ENCODE measurements at places on chromosomes 2 and 18.

- no peak for DNase-seq
Measured at GRCh38 chr2:152648336-152648735, 68.9 kb downstream of the PRPF40A start.

GRCh38 chr18:77495982-77496690, 246.5 kb downstream of the GALR1 start:
- DNase-seq = no peak

- DNase-seq = no peak
Measured at GRCh38 chr2:114089636-114090319, 199.9 kb downstream of the ACTR3 start.

- DNase-seq = no peak
Measured at GRCh38 chr2:239223310-239224198, 177.3 kb downstream of the HDAC4 start.

- DNase-seq = no peak
Measured at GRCh38 chr18:36149514-36150289, 20.0 kb downstream of the ELP2 start.

- no peak for DNase-seq
Measured at GRCh38 chr2:10345813-10346212, 43.1 kb downstream of the HPCAL1 start.

- no peak for DNase-seq
Measured at GRCh38 chr2:106851087-106851874, 34.7 kb downstream of the ST6GAL2 start.

GRCh38 chr18:59358414-59358711, 702 bp downstream of the LMAN1 start:
- peak; percentile 46 for DNase-seq

GRCh38 chr18:54251606-54252390, 17.5 kb upstream of the POLI start:
- no peak for DNase-seq

DNA sequence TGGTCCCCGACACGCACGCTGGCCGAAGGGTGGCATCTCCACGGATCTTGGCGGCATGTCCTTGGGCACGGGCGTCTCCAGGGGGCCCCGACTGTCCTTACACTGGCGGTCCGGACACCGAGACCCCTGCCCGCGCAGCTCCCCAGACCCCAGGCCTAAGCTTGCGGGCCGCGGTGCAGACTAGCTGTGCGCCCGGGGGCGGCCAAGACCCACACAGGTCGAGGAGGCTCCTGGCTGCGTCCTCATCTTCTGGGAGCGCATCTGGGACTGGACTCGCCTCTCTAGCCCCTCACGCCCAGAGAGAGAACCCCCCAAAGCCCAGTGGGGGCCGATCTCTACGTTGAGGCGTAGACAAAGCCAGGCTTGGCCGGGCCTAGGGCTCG, 475 bp upstream of the TWIST2 start:
- DNase-seq = no peak

DNA sequence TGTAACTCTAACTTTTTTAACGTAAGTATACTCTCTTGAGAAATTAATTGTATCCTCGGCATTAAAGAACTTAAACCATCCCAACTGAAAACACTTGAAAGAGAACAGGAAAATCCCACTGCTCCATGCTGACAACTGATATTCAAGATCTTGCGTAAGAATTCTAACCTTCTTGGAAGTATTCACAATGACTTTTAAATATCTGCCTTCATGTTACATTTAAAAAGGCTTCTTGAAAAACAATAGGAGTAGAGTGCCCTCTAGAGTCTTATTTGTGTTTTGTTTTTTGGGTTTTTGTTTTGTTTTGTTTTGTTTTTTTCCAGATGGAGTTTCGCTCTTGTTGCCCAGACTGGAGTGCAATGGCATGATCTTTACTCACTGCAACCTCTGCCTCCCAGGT, 65.4 kb upstream of the DNAJC10 start:
- DNase-seq = peak; percentile 15
